ENCODE measurements at places on chromosomes 2 and 18.

- no peak for DNase-seq
Measured at GRCh38 chr2:165725421-165725820, 68.6 kb downstream of the GALNT3 start.

DNA sequence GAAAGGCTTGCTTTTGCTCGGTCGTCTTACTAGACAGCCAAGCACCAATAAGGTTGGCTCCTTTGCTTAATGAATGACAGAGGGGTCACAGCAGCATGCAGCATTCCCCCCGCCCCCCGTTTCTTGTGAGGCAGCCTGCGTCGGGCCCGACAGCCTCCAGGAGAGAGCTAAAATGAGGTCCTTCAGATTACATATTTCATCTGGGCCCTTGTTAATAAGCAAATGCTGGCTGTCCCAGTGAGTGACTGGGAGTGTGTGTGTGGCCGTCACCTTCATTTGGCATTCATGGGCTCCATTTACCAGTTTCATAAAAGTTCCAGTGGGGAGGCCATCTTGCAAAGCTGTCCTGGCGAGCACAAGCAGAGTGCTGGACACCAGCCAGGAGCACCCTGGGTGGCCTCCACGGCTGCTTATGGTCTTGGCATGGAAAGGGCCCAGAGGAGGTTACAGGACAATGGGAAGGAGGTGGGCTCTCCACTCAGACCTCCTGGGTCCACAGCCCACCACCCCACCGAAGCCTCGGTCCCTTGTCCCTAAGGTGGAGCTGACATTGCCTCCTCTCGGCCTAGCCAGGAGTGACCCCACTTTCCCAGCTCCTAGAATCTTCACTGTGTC is 37.2 kb downstream of the ODC1 start:
- no peak for DNase-seq

GRCh38 chr2:62110415-62111025 is 85.4 kb upstream of the B3GNT2 start:
- DNase-seq, result no peak

- DNase-seq, result no peak
Measured at GRCh38 chr2:217695033-217695520, 307.7 kb downstream of the TNS1 start.

DNA sequence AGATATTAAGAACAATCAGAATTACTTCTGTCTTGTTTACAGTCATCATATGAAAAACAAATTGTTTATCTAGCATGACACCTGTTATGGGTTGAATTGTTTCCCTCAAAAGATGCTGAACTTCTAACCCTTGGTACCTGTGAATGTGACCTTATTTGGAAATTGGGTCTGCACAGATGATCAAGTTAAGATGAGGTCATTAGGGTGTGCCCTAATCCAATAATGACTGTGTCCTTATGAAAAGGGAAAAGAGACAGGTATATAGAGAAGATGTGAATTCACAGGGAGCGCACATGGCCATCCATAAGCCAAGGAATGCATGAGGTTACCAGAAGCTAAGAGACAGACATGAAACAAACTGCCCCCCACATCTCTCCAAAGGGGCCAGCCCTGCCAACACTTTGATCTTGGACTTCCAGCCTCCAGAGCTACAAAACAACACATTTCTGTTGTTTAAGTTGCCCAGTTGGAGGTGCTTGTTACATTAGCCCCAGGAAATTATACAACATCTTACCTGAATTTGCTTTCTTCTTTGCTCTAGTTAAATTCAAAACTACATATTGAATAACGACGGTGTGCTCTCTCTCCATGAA is 2.3 kb upstream of the HPCAL1 start:
- no peak for DNase-seq

DNA sequence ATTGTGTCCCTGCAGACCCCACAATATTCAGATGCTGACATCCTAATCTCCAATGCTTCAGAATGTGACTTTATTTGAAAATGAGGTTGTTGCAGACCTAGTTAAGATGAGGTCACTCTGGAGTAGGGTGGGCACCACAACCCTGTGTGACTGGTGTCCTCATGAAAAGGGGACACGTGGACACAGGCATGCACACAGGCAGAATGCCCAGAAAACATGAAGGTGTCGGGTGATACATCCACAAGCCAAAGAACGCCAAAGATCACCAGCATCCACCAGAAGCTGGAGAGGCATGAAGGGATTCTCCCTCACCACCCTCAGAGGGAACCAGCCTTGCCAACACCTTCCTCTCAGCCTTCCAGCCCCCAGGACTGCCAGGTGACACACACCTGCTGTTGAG is 69.3 kb downstream of the AFF3 start:
- no peak for DNase-seq

DNA sequence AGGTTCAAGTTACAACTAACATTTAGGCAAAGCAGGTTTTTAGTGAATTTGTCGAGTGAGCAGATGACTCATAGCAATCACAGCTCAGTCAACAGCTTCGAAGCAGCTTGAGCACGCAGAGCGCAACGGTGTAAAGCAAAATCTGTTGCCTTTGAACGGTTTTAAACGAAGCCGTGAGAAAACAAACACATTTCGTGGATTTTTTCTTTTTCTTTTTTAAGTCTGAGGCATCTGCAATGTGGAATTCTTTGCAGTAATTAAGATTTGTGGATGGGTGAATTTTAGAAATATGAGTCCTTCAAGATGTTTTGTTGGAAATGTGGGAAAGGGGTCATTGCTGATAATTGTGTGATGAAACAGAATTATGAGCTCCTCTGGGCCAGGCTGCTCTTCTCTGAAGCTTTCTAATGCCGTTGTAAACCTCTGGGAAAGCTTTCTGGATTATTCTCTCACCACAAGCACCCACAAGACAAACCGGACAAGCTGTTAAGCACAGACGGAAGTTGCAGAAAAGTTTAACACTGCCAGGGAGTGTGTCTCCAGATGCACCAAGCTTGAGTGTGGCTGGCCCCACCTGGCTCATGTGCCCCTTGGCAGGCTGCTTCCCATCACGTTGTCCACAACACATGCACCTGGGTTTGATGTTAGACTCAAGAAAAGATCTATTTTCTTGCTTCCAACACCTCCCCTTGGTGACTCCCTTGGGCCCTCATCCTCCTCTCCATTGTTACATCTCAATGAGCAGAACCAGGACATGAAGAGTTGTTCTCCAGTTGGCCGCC is 224.7 kb downstream of the ACKR3 start:
- DNase-seq, result no peak

DNA sequence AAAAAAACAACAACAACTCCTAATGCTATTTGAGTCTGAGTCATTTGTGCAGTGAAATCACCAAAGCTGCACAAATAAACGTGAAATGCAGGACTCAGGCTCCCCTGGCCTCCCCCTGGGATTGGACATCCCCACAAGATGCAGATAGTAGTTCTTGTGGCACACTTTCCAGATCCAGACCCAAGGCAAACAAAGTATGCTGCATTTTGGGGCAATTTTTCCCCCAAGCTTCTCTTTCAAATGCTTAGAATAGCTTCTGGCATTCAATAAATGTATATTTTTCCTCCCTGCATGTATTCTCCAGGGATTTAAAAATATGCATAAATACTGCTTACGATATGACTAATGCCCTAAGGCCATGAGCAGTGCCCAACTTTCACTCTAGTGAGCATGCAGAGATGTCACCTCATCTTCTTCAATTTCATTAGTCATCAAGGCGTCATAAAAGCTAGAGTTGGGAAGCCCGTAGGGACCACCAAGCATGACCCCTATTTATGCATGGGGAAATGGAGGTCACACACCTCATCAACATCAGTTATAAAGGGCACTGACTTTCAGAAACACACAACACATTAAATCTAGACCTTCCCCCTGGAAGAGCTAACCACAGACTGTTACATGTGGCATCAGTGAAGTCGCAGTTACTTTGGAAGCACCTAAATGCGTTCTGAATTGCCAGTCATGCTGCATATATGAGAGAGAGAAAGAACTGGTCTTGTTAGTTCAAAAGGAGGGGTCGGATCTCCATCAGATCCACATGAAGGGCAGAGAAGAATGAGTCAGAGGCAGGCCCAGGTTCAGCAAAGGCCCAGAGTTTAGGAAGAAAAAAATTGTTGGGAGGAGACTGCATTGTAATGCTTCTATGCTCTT is 374.1 kb downstream of the LPIN1 start:
- no peak for DNase-seq

GRCh38 chr2:74181739-74182138 is 3.1 kb upstream of the MOB1A start:
- no peak for DNase-seq

DNA sequence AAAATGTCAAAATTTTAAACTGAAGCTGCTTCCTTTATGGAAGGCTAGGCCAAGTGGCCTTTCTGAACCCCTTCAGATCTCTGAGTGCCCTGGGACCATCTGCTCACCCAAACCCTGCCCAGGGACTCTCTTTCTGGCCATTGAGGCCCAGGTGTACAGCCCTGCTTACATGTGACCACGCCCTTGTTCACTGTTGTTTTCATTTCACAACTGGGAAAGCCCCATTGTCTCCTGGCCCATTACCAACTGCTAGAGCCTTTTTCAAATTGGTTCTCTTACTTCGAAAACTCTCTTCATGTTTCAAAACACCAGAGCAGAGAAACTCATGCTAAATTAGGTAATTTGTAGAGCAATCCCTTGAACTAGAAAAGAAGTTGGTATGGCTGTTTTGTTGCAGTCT is 219.5 kb upstream of the TANK start:
- DNase-seq, result no peak

GRCh38 chr2:81481242-81481993 is 1176.9 kb upstream of the LRRTM1 start:
- DNase-seq, result no peak

DNA sequence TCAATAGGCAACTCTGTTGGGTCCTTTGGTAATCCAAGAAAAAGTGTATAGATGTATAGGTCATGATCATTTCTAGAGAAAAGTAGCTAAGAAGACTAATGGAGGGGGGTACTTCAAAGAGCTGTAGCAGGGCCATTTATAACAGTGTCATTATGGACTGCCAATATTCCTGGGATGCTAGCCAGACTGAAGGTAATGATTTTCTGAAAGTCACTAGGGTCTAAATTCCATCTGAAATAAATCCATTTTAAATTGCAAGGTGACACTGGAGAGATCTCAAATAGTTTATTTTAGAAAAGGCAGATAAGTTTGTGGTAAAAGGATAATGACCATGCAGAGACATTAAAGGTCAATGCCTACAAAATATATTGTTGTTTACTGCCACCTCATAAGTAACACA is 4.5 kb upstream of the SPC25 start:
- no peak for DNase-seq

GRCh38 chr2:60306267-60306861 is 247.1 kb downstream of the BCL11A start:
- no peak for DNase-seq

GRCh38 chr18:74760436-74760835 is 162.8 kb downstream of the ZNF407 start:
- no peak for DNase-seq

GRCh38 chr2:204258890-204259289 is 286.4 kb upstream of the PARD3B start:
- no peak for DNase-seq

DNA sequence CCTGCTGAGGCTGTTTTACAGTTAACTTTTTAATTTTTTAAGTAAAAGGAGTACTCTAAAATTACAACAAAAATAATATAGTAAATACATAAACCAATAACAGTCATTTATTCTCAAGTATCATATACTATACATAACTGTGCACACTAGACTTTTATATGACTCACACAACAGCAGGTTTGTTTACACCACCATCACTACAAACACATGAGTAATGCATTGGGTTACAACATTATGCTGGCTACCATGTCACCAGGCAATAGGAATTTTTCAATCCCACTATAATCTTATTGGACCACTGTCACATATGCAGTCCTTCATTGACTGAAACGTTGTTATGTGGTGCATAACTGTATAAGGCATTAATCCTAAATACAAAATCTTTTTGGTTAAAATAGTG is 42.5 kb downstream of the RASGRP3 start:
- no peak for DNase-seq

DNA sequence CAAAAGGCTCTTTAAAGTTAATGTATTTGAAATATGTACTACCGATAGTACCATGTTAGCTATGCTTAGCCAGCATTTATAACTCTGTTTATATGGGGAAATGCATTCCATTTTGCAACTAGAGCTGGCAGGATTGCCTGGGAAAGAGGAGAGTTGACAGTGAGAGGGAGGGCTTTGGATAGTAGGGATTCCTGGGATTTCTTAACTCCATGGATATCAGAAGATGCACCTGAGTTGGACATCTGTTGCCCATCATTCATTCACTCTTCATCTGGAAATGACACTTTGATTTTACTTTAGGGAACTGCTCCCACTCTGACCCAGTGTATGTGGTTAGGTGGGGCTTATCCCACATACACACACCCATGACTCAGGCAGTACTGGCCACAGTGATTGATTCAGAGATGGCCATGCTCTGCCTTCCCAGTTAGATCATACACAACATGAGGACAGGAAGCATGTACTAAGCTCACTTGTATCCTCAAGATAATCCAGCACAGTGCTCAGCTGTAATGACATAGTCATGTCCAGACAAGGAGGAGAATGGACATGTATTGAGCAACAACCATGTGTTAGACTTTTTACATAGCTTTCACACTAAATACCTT is 248.8 kb downstream of the MREG start:
- no peak for DNase-seq

- no peak for DNase-seq
Measured at GRCh38 chr2:74845217-74845751, 11.4 kb downstream of the HK2 start.

- no peak for DNase-seq
Measured at GRCh38 chr2:133541376-133541775, 26.9 kb downstream of the NCKAP5 start.

- no peak for DNase-seq
Measured at GRCh38 chr2:120738117-120738516, 2.4 kb downstream of the GLI2 start.

- DNase-seq, result no peak
Measured at GRCh38 chr2:215272918-215273317, 38.9 kb upstream of the ATIC start.

GRCh38 chr2:45836740-45837139 is 185.3 kb downstream of the PRKCE start:
- DNase-seq, result no peak

DNA sequence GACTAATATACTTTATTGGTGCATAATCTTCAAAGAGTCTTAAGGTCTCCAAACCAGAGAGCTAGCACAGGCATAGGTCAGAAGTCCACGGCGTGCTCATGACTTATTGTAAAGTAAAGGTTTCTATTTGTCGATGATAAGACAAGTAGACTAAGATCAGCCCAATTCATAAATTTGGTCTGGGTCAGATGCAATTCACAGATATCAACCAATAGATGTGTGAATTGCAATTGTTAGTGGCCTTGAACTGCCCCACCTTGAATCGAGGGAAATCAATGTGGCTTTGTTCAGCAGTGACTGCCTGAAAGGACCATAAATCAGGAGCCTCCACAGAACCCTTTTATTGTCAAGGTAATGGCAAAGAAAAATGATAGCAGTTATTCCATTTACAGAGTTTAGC is 39.1 kb upstream of the CPS1 start:
- no peak for DNase-seq

DNA sequence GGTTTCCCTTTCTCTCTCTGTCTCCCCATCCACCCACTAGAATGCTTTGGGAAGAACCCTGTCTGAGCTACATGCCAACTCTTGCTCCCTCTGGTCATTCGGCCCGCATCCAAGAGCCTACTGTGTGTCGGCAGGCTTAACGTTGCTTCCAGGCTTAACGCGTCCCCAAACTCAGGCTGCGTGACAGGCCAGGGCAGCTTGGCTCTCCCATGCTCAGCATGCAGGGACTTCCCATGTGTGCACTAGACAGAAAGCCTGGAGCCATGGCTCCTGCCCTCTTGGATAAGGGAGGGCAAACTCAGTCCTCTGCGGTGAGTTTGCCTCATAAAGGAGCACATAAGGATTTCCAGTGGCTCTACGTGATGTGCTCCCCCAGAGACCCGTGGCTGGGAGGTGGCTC is 43.2 kb downstream of the RPL31 start:
- no peak for DNase-seq

Measured in T follicular helper cell (primary cell).